Stimulated activated CD4-positive, alpha-beta T cell treated with anti-CD3 and anti-CD28 coated beads, Interleukin-4, amount 100 ng/mL, for 1 hour (primary cell): ENCODE measurements at places on chromosomes 16 and 17.

DNA sequence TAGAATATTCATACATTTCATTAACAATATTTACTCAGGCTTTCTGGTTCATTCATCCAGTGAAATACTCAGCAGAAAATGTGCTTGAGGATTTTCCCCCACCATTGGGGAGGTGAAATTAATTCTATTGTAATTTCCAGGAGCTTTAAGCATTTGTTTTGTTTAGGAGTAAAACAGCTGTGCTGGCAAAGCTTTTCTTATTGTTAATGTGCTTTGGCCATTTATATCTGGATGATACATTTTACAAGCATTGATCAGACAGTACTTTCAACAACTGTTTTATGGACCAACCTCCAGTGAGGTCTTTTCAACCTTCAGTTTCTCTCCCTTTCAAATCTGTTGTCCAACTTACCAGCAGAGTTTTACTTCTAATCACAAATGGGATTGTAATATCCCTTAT is 672.4 kb downstream of the CDH11 start:
- no peak for DNase-seq

DNA sequence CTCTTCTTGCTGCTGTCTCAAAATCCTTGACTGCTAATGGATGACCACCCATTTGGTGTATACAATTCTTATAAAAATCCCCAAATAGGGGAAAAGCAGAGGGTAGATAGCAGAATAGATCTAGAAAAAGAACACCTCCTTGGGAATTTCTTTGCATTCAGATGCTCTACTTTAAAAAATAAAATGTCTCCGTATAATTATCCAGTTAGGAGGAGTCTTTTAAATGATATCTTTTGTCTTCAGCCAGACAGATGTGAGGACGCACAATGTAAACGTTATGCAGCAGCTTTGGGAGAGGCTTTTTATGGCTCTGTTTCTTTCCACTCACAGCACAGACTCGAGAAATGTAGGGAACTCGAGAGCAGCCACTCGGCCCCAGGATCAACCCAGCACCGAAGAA is 300.2 kb downstream of the IRF8 start:
- DNase-seq, result no peak

DNA sequence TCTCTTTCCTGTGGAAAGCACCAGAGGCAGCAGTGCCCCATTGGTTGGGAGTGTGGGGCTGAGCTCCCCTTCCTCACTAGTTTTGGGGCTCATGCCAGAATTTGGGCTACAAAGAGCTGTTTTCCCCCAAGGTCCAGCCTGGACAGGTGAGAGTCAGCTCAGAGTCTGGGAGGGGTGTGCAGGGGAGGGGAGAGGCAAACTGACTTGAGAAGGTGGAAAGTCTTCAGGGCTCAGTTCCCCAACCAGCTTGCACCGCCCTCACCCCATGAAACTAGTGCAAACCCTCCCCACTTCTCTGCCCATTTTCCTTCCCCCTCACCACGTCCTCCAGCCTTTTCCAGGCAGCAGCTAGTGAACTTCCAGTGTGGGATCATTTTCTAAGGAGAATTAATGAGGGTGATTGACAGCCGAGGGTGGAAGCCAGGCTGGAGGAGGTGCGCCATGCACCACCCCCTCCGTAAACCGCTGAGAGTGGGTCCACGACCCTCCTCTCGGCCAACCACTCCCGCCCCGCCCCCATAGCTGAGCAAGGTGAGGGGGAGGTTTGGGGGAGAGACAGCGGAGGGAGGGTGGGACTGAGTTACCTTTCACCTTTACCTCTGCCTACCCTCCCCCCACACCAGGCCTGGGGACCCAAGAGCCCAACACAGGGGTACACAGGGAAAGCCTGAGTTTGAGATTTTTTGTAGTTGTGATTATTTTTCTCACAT is 6.2 kb upstream of the DLX4 start:
- DNase-seq, result no peak

GRCh38 chr16:50300942-50301625 is 34.7 kb downstream of the ADCY7 start:
- no peak for DNase-seq

- no peak for DNase-seq
Measured at GRCh38 chr17:39132192-39132610, 19.2 kb downstream of the PLXDC1 start.

- DNase-seq, result no peak
Measured at GRCh38 chr17:4220655-4221054, 43.1 kb downstream of the ANKFY1 start.

GRCh38 chr16:46822270-46822669 is 8.7 kb downstream of the C16orf87 start:
- DNase-seq, result no peak

- no peak for DNase-seq
Measured at GRCh38 chr17:28471531-28472342, 1.7 kb upstream of the SLC13A2 start.

DNA sequence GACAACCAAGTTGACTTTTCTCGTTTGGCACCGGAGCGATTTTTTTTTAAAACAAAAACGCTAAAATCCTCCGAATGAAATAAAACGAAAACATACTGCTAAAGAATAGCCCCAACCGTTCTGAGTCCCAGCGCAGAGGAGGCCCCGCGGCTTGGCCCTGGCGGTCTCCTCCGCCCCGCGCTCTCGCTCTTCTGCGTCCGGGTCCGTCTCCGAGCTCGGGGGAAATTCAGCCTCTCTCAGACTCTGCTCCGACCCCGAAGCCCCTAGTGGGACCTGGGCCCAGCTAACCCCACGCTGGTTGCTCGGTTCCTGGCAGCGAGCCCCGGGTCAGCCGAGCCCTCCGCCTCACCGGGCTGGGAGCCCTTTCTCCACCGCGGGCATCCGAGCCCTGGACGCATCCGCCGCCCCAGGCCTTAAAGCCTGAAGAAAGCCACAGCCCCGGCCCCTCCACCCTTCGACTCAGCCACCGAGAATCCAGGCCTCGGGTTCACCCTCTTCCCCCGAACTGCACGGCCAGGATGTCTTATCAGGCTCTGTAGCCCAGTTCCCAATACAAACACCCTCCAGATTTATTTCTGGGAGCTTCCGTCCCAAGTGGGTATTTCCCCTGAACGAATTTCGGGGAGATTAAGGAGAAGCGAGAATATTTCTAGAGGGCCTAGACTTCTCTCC is 1.2 kb downstream of the TBX2 start:
- no peak for DNase-seq

DNA sequence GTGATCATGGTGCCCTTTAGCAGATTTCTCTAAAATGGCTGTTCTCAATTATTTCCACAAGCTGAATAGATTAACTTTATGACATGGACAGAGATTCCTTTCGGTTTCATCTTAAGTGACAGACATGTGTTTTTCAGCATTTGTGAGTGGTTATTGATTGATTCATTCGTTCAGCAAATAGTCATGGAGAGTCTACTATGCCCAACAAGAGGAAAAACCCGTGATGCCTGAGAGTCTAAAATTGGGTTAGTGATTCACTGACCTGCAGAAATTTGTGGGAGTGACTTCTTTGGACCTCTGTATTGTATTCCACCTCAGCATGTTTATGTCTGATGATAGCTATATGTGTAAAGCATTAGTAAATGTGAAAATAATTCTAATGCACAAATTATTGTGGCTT is 28.0 kb upstream of the DUSP14 start:
- DNase-seq, result no peak

- DNase-seq, result peak; percentile 18
Measured at GRCh38 chr16:27748868-27749546, 199.1 kb downstream of the KATNIP start.

- no peak for DNase-seq
Measured at GRCh38 chr17:74467221-74467951, 952 bp downstream of the CD300A start.

DNA sequence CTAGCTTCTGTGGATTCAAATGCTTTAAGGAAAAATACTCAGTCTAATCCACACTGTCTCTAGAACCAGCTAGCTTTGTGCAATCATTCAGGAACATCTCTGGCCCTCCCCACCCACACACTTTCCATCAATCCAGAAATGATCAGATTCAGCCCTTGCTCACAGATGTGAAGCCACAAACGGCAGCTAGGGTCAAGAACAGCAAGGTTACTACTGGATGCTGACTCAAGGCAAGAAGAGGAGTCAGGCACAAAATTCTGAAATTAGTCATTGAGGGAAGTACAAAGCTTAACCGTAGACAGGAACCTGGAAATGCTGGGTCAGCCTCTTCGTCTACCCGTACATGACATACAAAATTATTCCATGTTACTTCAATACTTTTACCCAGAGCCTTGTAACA is 174.6 kb downstream of the CDH13 start:
- DNase-seq, result no peak

- no peak for DNase-seq
Measured at GRCh38 chr17:50864747-50865059, 1.5 kb downstream of the TOB1 start.

DNA sequence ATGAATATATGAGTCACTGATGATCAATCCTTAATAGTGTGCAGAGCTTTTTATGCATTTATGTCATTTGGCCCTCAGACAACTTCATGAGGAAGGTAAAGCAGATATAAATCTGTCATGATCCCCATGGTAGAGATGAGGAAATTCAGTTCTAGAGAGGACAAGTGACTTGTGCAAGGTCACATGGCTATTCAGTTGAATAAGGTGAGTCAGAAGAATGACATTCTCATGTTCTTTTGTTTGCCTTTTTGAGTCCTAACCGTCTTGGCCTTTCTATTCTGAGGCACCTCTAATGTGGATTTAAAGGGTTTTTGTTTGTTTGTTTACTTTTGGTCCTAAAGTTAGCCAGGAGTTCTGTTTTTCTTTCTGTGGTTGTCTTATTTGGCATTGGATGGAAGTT is 116.2 kb upstream of the ELAC2 start:
- no peak for DNase-seq

DNA sequence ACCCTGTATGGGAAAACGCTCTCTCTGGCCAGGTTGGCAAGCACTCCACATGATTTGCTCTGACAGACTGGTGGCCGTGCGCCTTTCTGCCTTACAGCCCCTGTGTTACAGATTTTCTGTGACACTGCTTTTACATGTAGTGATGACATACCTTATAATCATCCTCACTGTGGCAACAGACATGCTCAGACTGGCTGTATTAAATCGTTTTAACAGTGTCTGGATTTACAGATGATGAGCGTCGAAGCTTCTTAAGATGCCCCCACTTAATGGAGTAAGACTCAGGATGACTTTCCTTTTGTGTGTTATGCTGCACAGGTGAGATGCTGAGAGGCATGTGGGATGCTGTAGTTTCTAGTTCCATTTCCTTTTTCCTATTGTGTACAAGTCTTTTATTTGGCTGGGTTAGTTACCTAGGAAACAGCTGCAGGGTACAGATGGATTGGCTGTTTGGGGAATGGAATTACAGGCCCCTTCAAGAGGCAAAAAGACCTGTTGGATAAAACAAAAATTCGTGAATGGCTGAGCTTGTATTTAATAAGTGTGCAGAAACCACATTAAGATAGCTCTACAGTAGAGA is 20.9 kb upstream of the VWA3A start:
- no peak for DNase-seq

DNA sequence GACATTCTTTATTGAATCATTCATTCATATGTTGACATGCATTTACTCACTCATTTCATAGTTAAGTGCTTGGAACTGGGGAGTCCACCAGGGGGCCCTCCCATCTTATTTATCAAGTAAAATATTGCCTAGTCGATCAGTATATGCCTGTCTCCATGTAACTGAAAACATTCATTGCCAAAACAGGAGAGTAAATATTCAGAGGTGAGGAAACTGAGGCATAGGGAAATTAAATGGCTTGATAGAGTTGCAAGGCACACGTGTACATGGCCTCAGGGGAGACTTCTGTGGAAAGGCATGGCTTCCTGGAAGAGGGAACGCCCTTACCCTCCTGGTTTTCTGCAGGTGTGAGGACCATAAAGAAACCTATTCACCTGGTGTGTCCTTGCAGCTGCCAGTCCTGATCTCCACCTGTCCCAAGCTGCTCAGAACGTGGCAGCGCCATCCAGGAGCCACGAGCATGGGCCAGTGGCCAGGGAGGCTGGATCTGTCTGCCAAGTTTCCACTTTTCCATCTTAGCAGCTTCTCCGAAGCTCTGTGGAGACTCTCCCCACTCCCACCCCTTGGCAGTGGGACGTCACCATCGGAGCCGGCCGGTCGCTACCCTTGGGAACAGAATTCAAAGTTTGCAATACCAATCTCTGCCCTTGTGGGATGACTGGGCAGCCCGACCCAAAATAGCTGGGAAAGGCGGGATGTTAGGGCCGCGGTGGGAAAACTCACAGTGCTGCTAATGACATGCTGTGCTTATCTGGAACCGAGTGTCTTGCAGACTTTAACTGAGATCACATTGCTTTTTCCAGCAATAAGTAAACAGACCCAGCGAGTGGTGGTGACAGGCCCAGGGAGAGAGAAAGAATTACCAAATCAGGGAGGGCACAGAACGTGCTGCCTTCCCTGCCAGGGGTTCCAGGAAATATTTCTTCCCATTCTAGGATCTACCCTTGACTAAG is 4.1 kb upstream of the C1QTNF1 start:
- peak; percentile 44 for DNase-seq

DNA sequence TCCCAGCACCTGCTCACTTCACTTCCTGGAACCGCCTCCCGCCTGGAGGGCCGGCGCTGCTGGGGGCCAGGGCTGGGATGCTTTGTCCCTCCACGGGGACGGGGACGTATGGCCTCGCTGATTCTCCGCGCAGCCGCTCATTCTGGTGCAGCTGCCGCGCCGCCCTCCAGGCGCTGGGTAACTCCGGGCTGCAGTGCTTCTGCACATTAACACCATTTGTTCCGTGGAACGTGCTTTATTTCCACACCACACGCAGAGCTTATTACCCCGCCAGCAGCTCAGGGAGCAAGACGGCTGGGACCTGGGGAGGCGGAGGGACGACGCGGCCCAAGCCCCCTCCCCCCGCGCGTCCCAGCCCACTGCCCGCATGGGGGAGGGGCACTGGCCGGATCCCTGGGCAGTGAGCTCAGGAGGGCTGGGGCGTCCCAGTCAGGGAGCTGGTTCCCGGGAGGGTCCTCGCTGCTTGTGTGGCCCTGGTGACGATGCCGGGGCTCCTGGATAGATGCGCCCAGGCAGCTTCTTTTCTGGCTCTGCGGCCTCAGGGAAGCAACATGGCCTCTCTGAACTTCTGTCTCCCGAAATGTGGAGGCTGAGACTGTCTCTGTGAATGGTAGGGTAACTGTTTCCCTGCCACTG is 45.4 kb upstream of the ACSF3 start:
- no peak for DNase-seq

- DNase-seq, result no peak
Measured at GRCh38 chr16:48608452-48608851, 1.5 kb downstream of the N4BP1 start.
